Right lobe of liver (tissue), 6 donors: ENCODE measurements at places on chromosomes 2 and 18. TPM values are rescaled to one million over a fixed set of nuclear protein-coding genes. Genes with fewer than 3 reads are reported as not detected.

DNA sequence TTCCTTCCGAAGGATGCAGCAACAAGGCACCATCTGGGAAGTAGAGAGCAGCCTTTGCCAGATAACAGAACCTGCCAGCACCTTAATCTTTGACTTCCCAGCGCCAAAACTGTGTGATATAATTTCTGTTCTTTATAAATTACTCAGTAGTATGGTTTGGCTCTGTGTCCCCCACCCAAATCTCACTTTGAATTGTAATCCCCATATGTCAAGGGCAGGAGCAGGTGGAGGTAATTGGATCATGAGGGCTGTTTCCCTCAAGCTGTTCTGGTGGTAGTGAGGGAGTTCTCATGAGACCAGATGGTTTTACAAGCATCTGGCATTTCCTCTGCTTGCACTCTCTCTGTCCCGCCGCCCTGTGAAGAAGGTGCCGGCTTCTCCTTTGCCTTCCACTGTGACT lies 899.9 kb downstream of the TRIB2 start:
- H3K27me3 ChIP-seq: no peaks in the 10 kb centered on the region
- no peak overlapping the region for H3K27ac ChIP-seq
- H3K4me3 ChIP-seq: no peak overlapping the region
- no peak for DNase-seq
- H3K36me3 ChIP-seq: no peaks in the 10 kb centered on the region
- H3K4me1 ChIP-seq: no peaks in the 10 kb centered on the region

DNA sequence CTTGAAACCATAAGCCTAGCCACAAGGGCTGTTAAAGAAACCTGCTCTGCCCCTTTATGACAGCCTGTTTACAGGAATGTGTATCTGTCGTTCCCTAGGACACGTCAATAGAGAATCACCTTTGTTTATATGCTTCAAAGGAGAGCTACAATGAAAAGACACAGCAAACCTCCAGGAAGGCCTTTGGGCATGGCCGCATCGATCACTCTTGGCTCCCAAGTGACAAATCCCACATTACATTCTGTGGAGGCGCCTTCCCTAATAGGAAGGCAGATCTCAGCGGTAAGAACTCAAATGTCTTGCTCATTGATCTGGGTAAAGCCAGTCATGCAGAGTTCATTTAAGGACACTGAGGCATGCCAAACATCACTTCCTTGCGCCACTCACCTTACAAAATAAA lies 26.5 kb downstream of the KIAA2012 start:
- DNase-seq: no peak
- H3K27ac ChIP-seq: no peak overlapping the region
- no peaks in the 10 kb centered on the region for H3K27me3 ChIP-seq
- no peaks in the 10 kb centered on the region for H3K4me1 ChIP-seq

DNA sequence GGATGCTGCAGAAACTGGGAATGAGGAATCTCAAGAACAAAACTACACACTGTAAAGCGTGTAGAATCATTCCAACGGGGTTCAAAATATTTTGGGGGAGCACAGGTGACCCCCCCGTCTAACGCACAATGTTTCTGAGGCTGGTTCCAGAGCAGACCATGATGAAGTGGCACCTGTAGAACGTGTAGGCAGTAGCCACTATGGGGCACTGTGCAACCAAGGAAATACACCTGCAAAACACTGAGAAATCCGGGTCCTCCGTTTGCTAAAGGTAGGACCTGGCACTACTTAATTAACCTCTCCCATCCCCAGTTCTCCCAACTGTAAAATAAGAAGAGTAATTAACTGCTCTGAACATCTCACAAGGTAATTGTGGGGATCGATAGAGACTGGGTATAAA lies 22.6 kb downstream of the ST6GAL2 start:
- H3K4me3 ChIP-seq: no peak overlapping the region
- H3K4me1 ChIP-seq: no peaks in the 10 kb centered on the region

Gene MRPL53
- total RNA-seq: 15.2 TPM

Gene VWC2L
- total RNA-seq: not detected
